ENCODE measurements at places on chromosomes 2 and 18.

GRCh38 chr18:60975420-60975819 is 357.8 kb upstream of the CDH20 start:
- DNase-seq, result no peak

DNA sequence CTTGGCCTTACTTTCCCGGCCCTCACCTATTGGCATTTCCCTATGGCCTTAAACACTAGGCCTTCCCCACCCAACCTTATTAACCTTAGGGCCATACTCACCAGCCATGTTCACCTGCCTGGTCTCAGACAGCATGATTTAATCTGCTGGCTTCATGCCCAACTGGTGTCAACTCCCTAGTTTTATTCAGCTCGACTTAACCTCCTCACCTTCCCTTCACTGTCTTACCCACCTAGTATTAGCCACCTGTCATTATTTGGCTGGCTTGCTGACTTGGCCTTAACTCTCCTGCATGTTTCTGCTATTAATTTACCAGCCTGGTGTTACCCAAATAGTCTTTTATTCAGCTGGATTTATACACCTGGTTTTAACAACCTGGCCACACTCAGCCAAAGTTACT is 136.0 kb upstream of the ZSWIM2 start:
- DNase-seq, result peak; percentile 18

GRCh38 chr2:166335284-166335683 is 40.5 kb downstream of the SCN9A start:
- no peak for DNase-seq

DNA sequence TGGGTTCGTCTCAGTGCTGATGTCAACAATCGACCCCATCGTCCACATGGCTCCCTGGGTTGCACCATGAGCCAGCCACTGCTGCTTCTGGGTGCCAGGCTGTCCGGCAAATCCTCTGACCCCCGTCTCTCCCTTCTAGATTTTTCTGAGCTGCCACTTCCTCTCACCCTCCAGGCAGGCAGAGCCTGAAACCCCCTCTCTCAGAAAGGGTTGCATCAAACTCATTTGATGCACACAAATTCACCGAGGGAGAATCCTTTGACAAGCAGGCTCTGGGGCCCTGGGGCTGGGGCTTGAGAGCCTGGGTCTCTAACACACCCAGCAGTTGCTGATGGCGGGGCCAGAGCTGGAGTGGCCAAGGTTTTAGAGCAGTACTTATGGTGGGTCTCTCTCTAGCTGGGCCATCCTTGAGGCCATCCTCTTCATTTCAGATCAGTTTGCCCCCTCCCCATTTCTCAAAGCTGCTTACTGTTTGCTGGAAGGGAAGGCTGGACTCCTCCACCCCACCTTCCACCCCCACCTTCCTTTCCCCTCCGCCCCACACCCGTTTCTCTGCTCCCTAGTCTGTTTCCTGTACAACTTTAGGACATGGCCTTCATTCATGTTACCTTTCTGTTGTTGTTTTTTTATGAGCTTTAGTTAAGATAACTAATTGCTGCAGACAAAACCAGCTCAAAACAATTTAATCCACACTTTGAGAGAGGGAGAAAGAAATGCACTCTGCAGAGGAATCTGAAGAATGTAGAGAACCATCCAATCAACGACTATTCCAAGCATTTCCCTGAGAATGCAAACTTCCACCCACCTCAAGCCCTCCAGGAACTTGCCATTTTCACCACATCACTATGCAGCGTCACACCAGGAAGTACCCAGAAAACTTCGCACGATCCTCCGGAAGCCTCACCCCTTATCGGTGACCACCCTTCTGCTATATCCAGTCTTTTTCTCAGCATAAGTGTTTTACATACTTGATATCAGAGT is 69.5 kb downstream of the ARL4C start:
- DNase-seq, result peak; percentile 90

GRCh38 chr18:26405190-26405801 is 143.1 kb downstream of the KCTD1 start:
- DNase-seq, result peak; percentile 15

- DNase-seq, result no peak
Observed at GRCh38 chr2:39837856-39838453, 58.9 kb upstream of the THUMPD2 start.

Measured in SJSA1 (cell line).